ENCODE measurements at places on chromosomes 5 and 9.

- DNase-seq, result no peak
These were observed 31.6 kb upstream of the ENHO start for GRCh38 chr9:34554211-34555001.

DNA sequence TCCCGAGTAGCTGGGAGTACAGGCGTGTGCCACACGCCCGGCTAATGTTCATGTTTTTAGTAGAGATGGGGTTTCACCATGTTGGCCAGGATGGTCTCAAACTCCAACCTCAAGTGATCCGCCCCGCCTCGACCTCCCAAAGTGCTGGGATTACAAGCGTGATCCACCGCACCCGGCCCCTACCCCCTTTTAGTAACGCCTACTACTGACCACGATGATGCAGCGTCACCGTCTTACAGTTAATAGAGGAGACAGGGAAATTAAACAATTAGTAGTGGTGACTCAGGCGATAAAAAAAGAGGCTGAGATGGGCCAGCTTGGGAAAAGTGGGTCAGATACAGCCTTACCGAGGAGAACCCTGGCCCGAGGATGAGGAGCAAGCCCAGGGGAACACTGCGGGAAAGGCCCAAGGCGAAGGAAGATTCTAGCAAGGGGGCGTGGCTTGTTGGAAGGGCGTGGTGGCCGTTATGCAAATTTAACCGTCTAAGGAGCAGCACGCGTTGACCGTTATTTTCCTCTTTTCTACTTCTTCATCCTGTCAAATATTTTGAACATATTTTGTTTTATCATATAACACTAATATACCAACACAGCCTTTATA is 1.6 kb upstream of the SETX start:
- no peak for DNase-seq

- no peak for DNase-seq
These were observed 20.0 kb downstream of the STOM start for GRCh38 chr9:121350036-121350435.

GRCh38 chr5:6736524-6737042 is 23.4 kb downstream of the TENT4A start:
- DNase-seq, result no peak

DNA sequence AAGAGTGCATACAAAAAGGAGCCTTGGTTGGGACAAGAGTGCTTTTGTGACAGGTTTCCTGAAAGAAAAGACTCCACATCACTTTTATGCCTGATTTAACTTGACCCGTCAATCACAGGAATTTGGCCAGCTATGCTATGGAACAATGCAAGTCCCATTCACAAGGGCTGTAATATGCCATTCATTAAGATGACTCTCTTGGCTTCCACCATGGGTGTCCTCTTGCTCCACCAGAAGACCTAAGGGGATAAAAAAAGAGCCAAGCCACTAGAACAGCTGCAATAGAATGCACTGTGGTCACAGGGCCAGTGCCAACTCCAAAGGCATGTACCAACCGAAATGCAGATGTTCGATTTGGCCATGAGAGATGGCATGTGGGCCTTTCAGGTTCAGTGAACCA is 480.1 kb upstream of the MPDZ start:
- DNase-seq, result no peak

DNA sequence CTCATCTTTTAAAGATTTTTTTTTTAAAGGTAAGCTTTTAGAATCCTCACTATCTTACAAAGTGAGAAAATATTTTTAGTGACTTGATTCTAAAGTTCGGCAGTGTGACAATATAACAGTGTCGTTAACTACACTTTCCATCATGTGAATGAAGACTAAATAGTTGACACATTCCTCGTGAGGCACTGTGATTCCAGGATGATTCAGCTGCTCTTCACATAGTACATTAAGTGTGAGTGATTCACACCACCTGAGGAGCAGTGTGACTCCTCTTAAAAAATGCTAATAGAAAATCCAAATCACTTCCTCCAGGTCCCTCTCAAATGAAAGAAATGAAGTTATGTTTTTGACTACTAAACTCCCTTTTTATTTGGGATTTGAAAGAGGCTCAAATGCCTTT is 589.5 kb downstream of the GABRG2 start:
- DNase-seq, result no peak

GRCh38 chr5:59593439-59594007 is 300.0 kb downstream of the PDE4D start:
- DNase-seq, result no peak

DNA sequence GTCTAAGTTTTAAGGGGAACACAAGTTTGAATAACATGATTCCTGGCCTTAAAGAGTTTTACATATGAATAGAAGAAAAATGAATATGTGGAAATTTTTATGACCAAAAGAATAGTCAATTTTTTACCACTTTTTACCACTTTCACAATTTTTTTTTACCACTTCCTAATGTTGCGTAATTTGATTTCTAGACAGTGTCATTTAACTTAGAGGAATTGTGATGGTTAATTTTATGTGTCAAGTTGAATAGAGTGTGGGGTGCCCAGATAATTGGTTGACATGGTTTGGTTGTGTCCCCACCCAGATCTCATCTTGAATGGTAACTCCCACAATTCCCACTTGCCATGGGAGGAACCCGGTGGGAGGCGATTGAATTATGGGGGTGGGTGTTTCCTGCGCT is 416.6 kb downstream of the KIF4B start:
- DNase-seq, result no peak

DNA sequence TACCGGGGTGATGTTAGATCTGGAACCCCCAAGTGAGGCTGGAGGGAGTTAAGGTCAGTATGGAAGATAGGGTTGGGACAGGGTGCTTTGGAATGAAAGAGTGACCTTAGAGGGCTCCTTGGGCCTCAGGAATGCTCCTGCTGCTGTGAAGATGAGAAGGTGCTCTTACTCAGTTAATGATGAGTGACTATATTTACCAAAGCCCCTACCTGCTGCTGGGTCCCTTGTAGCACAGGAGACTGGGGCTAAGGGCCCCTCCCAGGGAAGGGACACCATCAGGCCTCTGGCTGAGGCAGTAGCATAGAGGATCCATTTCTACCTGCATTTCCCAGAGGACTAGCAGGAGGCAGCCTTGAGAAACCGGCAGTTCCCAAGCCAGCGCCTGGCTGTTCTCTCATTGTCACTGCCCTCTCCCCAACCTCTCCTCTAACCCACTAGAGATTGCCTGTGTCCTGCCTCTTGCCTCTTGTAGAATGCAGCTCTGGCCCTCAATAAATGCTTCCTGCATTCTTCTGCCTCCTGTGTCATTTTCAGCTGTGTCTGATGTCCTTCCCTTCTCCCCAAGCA is 2.3 kb upstream of the MYOZ3 start:
- DNase-seq, result no peak

GRCh38 chr5:169531631-169532030 is 51.9 kb upstream of the SPDL1 start:
- no peak for DNase-seq

- DNase-seq, result no peak
These were observed 11.0 kb downstream of the SLC44A1 start for GRCh38 chr9:105255421-105255820.

GRCh38 chr5:1393571-1394501 is 48.9 kb upstream of the CLPTM1L start:
- DNase-seq, result no peak

GRCh38 chr5:23164971-23165370 is 311.8 kb upstream of the CDH12 start:
- DNase-seq, result no peak

- no peak for DNase-seq
These were observed 23.3 kb downstream of the CLTA start for GRCh38 chr9:36213989-36214388.

DNA sequence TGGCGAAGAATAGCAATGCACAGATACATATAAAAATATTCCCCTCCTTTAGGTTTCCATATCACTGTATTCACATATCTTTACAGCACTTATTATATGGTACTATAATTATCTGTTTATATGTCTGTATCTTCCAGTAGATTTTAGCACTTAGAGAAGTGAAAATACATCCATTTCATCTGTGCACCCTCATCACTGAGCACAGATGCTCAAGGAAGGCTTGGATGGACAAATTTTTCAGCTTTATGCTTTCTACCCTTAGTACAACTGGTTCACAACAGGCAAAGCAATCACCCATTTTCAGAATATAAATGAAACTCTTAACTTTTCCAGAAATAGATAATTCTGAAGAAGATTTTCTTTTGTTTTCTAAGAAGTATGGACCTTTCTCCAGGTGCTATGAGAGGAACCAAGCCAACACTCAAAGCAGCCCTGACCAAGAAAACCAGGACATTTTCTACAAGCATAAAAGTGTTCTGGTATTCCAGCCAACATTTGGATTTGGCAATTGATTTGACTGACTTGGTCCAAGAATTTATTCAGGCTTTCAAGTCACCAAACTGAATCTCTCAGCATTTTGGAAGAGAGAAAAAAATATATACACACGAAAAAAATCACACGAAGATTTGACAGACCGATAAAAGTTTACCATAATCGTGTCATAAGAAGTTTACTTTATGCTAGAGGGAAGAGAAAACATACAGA is 170.2 kb upstream of the CD180 start:
- no peak for DNase-seq

DNA sequence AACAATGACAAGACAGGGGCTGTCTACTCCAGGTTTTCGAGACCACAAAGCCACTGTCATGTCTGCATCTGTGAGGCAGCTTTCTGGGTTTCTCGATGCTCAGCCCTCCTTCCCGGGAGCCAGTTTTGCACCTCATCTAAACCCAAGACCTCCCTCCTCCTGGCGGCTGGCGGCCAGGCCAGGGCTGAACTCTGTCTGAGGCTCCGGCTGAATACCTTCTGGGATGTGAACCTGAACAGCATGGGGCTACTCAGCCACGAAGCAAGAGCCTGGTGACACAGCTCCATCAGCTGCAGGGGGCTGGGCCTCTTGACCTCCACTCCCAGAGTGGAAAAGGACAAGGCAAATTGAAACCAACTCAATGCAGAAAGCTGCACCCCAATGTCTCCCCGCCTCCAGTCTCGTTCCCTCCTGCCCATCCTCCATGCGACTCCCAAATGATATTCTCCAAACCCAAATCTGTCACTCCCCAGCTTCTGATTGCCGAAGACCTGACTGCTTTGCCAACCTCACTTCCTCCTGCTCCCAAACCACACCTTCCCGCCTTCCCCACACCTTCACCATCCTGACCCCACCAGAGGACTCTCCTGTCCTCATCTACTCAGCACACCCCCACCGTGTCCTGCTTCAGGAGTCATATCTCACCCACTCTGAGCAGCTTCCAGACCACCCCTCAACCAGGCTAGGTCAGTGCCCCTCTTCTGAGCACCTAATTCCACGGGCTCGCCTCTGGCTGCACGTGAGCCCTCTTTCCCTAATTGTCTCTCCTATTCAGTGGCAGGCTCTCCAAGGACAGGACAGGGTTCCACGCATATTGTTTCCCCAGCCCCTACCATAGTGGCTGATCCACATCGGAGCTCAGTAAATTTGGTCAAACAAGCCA is 4.5 kb downstream of the ANKS6 start:
- DNase-seq, result no peak

DNA sequence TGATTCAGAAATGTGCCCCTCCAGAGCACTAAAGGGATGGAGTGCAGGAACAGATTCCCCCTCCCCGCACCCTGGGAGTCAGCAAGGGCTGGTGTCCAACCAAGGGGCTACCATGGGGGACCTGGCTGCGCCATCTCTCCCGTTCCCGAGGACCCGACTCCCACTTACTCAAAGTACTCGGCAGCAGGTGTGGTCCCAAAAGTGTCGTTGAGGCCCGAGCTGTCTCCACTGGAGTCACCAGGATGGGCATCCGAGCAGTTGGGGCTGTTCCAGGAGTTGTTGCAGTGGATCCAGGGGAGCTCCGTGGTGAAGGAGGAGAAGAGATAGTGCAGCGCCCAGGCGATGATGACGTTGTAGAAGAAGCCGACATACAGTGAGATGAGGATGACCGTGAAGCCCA is 12.9 kb downstream of the SLC6A3 start:
- no peak for DNase-seq

DNA sequence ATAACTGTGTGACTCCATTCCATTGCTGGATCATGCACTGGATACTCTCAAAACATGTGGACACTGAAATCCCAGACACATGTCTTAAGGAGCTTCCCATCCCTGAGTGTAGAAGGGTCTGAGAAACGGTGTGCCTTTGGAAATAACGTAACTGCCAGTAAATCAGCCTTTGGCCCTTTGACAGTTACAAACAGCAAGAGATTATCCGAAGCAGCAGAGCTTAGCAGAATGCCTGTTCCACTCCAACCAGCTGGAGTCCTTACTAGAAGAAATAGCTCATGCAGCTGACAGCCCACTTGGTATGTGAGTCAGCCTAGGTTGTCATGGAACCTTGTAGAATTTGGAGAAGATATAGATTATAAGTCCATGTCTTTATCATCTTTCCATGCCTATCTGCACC is 7.0 kb downstream of the TMEM252 start:
- no peak for DNase-seq

DNA sequence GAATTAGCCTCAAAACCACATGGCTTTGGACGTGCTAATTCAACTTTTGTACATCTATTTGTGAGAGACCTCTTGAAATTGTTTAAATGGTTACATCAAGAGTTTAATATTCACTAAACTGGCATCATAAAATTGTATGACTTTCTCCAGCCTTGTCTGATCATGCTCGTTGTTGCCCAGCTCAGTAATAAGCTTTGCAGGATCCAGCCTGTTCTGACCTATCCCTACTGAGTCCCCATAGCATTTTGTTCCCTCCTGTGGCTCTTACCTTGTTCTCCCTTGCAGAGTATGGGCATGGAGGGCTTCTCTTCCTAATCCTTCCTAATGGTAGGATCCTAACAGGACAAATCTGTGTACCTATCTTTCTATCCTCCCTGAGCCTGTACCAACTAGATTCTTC is 6.3 kb downstream of the EXOSC3 start:
- no peak for DNase-seq

DNA sequence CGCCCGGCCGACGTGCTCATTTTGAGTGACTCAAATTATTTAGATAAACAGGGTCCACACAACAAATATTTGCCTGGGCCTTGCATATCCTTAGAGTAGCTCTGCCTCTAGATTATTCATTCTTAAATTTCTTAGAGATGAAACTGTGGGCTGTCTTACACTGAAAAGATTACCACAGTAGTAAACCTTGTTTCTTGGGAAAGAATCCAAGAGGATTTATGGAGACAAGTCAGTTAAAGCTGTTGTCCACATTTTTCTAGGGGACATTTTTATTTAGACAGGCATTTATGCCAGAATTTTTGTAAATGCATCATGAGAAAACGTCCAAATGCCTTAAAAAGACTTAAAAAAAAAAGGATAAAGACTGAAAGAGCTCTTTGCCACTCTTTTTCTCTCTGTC is 32.6 kb upstream of the RANBP3L start:
- no peak for DNase-seq

DNA sequence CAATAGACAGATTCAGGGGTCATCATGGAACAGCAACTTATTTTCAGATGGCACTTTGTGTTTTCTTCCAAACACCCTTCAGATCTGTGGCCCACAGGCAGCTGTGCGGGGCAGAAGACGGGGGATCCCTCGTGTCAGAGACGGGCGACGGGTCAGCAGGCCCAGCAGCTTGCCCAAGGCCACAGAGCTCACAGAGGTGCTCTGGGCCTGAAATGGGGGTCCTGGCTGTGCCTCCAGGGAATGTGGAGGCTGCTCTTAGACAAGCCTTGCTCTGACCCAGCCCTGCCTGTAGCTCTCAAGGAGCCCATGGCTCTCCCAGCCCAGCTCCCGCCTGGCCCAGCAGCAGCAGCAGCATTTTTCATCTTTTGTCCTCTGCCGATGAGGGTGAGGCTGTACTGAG is 40.9 kb upstream of the SARDH start:
- no peak for DNase-seq

Measured in brain microvascular endothelial cell (primary cell).